ENCODE measurements at places on chromosomes 11 and 22.

DNA sequence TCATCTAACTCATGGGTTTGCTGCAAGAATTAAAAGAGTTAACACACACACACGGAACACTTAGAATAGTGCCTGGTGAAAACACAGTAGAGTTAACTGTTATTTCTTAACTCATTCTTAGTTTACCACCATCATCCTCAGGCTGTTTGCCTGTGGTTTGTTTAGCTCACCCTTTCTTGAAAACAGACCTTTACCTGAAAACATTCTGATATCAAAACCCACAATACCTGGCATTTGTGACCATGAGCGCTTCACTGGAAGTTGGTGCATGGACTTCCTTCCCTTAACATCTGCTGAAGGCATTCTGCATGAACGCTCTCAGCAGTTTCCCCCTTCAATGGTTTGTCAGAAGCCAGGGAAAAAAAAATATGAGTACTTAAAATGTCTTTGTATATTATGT is 256.0 kb downstream of the ETS1 start:
- DNase-seq, result no peak

GRCh38 chr22:19051381-19052072 is 70.7 kb downstream of the DGCR2 start:
- DNase-seq, result no peak

DNA sequence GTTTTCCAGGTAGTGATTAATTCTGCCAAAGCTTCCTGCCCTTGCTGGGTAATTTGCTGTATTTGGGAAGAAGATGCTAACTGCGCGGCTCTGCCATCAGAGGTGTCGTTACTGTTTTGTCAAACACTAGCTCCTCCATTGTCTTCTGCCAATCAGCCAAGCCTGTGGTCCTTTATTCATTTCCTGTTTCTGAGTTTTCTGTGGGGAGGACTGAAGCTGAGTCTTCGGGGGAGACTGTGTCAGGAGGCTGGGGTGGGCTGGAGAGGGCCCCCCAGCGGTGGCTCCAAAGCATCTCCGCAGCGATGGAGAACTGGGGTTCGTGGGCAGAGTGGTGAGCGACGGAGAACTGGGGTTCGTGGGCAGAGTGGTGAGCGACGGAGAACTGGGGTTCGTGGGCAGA is 322.9 kb upstream of the B3GAT1 start:
- DNase-seq, result no peak

DNA sequence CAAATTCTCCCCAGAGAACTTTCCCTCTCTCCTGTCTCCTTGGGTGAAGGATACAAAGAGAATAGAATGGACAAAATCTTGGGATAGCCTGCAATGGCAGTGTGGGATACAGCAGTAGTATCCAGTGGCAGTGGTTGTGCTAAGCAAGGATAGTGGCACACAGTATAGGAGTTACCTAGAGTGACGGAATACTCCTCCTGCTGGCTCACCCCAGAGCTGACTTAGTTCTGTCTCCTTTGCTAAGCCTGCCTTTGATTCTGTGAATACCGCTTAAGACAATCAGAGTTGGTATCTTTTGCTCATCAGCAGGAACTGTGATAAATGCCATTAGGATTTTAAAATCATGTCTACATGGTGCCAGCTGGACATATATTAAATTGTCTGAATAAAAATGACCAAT is 404.3 kb downstream of the JRKL start:
- DNase-seq, result no peak

DNA sequence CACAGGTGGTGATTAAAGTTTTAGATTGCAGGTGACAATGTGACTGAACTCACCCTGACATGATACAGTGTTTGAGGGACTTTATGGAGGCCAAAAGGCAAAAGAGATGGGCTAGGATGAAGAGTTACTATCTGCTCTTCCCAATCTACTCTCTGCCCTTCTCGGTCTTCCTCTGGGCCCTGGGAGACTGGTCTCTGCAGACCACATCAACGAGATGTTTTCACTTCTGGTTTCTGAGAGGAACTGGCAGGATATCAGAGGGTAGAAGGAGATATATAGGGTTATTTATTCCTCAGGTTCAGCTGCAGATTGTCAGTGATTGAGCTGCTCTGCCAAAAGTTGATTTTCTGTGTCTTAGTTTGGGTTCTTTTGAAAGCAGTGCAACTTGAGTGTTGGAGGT is 32.4 kb upstream of the CD44 start:
- no peak for DNase-seq
